ENCODE measurements at places on chromosomes 16 and 17.
A peak's percentile ranks its signal among the peaks of the same experiment; 100 is the strongest.

- DNase-seq, result no peak
Measured at GRCh38 chr17:57110579-57111325, 25.7 kb downstream of the AKAP1 start.

DNA sequence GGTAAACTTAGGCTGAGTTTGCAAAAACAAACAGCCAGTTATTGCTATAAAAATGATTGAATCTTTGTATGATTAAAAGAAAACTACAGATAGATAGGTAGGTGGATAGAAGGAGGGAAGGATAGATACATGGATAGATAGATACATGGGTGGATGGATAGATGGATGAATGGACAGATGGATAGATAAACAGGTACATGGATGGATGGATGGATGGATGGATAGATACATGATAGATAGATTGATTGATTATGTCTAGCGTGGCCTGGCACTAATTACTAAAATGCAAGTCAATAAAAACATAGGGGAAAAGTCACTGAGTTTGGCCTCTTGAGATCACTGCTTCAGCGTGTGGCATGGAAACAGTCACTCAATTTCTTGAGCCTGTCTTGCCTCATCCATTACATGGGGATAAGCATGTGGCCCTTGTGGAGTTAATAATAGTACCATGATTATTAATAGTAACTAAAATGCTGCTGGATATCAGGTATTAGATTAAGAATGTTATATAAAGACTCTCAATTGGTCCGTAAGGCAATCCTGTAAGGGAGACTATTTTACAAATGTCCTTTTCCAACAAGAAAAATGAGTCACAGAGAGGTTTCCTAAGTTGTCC, 184.9 kb downstream of the HS3ST3A1 start:
- DNase-seq, result no peak

GRCh38 chr17:60080545-60080944, 1.8 kb upstream of the HEATR6 start:
- no peak for DNase-seq

DNA sequence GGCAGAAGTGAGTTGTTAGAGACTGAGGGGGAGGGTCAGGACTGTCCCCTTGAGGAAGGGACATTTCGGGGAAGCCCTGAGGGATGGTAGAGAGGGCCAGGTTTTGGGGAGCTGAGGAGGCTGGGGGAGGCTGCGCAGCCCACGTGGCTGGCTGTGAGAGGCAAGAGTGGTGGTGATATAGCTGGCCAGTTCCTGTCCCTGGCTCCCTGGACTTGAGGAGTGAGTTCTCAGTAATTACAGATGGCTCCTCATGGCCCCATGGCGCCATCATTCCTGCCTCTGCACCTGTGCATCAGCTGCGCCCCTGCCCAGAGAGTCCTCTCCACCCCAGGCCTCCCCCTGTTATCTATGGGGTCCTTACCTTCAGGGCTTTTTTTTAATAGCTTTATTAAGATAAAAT, 30.3 kb downstream of the MPRIP start:
- no peak for DNase-seq

DNA sequence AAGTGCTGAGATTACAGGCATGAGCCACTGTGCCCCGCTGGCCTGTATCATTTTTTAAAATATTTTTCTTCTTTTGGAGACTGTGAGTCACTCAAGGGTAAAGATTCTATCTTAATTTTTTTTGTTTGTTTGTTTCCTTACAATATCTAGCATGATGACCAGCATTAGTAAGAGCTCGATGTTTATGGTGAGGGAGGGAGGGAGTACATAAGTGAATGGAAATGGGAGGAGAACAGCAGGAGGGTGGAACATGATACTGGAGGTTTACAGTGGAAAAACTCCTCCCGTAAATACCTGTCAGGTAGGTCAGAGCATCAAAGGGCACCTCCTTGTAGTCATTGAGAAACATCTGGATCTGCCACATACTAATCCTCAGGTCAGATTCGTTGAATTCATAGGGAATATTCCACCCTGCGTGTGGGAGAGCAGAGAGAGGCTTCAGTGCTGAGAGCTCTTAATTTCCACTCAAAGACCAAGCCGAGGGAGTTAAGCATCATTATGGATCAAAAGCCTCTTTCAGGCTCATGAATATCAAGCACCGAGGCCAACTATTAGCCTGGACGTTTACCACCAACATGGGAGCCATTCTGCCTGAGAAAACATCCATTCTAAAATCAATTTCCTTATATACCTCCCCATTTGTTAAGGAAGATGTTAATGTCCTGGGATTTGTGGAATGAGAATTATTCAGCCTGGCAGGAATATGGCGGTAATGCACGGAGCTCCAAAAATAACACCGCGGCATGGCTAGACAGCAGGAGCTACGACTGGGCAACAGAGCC, 51.8 kb downstream of the LYRM1 start:
- DNase-seq, result no peak

DNA sequence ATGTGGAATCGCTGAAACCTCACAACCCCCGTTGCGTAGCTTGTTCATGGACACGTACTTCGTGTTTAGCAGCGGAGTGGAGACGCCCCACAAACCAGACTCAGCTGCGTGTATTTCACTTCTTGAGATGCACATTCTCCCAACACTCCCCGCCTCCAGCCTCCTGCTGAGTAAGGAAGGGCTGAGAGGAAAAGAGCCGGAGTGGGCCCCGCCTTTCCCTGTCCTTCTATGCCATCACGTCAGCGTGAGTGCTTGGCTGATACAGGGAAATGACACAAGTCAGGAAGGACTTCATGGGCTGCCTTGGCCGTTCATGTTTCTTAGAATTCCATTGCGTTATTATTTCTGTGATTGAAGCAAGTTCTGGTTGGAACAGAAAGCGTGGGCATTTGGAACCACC, 68.6 kb upstream of the CBX4 start:
- DNase-seq, result peak; percentile 52

DNA sequence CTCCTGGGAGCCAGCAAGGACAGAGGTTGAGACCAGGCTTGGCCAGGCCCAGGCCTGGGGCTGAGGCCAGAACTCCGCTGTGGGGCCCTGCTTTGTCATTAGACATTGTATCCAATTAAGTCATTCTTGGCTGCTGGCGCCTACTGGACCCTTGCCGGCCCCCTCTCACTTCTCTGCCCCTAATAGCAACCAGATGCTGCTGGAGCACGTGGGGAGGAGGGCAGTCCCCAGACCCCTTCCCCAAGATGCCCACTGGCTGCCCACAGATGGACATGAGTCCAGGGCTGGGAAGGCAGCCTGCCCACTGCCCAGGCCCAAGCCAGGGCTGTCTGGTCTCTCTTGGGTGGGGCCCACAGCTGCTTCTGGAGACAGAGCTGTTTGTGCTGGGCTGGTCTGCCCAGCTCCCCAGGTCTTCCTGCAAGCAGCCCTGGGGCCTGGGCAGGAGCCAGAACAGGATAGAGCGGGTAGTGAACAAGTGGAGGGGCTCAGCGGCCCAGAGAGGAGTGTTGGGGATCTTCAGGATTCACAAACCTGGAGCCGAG, 7.8 kb downstream of the PLXDC1 start:
- no peak for DNase-seq

GRCh38 chr16:74186561-74186971, 110.0 kb upstream of the PSMD7 start:
- DNase-seq, result peak; percentile 11

DNA sequence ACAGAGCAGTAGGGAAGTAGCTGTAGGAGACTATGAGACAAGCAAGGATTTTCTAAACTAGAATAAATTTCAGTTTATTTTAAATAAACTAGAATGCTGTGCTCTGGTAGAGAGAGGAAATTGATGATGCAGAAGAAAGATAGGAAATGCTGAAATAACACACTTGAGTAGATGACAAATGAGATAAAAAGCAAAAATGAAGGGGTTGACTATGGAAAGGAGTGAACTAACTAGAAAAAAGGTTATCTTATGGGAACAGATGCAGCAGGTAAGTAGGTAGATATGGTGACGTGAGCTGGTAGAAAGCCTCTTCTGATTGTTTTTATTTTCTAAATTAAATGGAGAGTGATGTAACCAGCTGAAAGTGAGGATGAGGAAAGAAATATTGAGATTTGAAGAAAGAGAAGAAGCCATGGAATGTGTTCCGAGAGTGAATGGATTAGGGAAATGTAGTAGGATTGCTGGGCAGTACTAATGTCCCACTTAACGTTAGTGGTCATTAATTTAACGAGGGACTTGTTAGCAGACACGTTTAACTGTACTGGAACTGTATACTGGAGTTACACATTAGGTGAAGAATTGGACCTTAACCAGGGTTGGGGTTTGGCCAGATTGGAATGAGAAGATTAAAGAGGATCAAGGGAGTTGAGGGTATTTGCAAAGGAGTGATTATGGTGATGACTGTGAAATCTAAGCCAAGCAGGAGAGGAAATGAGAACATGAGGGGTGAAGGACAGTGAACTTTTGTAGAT, 196.5 kb downstream of the TANC2 start:
- DNase-seq, result no peak

DNA sequence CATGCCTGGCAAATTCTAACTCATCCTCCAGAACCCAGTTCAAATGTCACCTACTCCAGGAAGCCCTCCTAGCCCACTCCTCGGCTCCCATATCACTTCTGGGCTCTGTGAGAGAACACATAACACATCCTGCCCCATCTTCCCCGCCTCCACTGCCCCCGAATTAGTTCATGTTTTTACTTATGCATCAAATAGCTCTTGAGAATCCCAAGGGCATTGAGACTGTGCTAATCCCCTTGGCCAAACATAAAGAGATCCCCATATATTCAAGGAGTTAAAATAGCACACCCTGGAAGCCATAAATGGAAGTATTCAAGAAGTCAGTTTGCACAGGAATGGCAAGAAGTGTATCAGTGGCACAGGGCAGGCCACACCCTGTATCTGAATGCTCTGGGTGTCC, 2.0 kb upstream of the CREBBP start:
- DNase-seq, result no peak

DNA sequence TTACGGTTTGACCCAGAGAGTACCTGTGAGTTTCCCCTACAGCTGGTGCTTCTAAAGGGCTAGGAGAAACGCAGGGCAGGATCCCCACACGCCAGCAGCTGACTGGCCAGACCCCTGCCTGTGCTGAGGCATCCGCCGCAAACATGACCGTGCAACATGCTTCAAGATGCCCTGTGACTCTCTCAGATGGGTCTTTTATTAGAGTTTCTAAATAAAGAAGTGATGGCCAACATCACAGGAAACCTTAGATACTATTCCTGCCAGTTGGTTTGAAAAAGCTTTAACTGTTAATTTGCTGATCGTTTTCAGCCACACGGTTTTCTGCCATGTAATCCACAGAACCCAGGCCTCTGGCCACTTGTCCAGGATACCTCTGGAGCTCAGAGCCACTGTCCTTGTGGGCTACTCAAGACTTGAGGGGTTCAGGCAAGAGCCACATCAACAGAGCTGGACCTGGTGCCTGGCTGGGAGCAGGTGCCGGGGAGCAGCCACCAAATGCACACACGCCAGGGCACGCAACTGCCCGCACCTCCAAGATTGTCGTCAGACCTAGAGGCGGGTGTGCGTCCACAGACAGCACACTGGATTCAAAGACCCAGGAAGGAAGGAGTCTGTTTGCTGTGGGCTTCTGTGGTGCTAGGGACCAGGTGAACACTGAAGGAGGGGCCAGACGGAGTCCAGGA, 118.4 kb downstream of the ZNF778 start:
- no peak for DNase-seq

GRCh38 chr16:59385959-59386358, 651.8 kb upstream of the GOT2 start:
- peak; percentile 88 for DNase-seq

GRCh38 chr17:68892193-68892592, 63.0 kb downstream of the ABCA8 start:
- DNase-seq, result no peak

- DNase-seq, result no peak
Measured at GRCh38 chr17:30310562-30310961, 18.8 kb upstream of the BLMH start.

GRCh38 chr16:13680021-13680889, 239.7 kb upstream of the ERCC4 start:
- no peak for DNase-seq

DNA sequence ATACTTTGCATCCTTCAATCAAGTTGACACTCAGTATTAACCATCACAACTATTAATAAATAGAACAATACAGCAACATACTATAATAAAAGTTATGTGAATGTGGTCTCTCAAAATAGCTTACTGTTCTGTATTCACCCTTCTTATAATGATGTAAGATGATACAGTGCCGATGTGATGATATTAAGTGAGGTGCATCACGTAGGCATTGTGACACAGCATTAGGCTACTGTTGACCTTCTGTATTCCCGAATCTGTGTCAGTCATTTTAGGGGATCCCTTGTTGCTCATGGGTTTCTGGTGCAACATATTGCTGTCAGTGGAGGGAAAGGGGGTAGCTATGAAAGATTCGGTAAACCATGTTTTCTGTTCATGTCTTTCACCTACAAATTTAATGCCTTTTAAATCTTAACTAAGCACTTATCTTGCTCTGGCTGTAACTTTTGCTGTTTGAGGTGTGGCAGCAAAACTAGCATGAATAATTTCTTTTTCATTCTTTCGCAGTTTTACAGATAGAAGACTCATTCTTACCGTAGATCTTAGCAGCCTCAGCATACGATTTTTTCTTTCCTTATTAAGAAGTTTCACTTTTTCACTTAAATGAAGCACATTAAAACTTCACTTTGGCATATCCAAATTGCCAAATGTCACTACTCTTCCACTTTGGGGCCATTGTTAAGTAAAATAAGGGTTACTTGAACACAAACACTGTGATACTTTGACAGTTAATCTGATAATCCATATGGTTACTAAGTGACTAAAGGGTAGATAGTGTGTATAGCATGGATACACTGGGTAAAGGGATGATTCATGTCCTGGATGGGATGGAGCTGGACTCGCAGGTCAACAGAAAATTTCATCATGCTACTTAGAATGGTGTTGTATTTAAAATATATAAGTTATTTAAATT, 29.6 kb downstream of the NFAT5 start:
- DNase-seq, result no peak

- no peak for DNase-seq
Measured at GRCh38 chr16:3259836-3260235, 3.4 kb upstream of the MEFV start.

DNA sequence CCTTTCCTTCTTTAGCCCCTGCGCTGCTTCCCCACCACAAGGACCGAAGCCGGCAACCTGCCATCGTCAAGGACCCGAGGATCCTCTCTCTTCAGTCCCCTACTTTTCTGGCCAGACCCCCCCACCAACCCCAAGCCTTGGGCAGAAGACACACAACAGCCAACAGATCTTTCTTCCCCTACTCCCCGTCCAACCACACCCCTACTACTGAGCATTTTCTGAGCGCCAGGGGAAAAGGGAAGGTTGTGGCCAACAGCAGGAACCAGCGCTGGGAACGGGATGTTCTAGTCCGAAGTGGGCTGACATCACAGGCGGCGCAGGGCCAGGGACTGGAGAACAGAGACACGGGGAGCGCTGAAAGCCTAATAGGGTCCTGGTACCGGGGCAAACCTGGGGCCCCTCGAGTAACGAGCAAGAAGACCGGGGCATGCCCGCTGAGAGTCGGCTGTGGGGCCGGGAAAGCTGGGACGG, 528 bp downstream of the PER1 start:
- DNase-seq, result peak; percentile 64

GRCh38 chr16:65122724-65123395, 997 bp upstream of the CDH11 start:
- DNase-seq, result peak; percentile 67
